CD4-positive, alpha-beta T cell (primary cell): ENCODE measurements at places on chromosomes 5 and 9. TPM values are rescaled to one million over a fixed set of nuclear protein-coding genes. Genes with fewer than 3 reads are reported as not detected.

ORM2 gene
- total RNA-seq: not detected

STKLD1 gene
- total RNA-seq: 0.59 TPM

CDH6 gene
- not detected for total RNA-seq

HARS1 gene
- total RNA-seq: 53.5 TPM

FRMPD1 gene
- not detected for total RNA-seq

GLRA1 gene
- total RNA-seq: not detected

RASGRF2 gene
- total RNA-seq: 21.9 TPM

PLPPR1 gene
- total RNA-seq: not detected

WWC1 gene
- total RNA-seq: 1.0 TPM

SPATA6L gene
- 9.4 TPM for total RNA-seq

MARCOL gene
- total RNA-seq: not detected

- no peak for DNase-seq
These were observed 75.1 kb downstream of the ALDH7A1 start for GRCh38 chr5:126519637-126520592.

GRCh38 chr5:164844348-164844747 lies 1338.9 kb downstream of the MAT2B start:
- DNase-seq: no peak

DNA sequence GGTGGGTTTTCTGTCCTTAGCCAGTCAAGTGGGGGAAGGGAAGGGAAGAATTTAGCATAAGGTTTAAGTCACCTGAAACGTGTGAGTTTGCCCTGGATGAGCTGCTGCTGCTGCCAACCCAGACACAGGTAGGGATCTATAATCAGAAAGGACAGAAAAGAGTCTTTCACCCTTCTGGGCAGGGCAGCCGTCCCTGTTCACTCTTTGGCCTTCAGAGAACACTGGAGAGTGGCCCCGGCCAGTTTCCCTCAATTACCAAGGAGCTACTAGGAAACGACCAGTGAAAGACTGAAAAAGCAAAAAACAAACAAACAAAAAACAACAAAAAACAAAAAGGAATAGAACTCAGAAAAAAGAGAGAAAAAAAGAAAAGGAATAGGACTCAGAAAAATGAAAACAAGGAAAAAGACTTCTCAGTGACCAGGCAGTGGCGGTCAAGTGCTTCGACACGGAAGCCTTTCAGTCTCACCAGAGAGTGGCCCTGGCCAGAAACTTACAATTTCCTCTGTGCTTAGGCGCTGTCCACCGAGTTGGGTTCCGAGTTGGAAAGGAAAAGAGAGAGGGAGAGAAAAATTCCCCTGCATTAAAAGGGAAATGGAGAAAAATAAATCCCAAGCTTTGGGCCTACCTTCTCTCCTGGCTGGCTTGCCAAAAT lies 2.5 kb upstream of the GM2A start:
- DNase-seq: no peak

DNA sequence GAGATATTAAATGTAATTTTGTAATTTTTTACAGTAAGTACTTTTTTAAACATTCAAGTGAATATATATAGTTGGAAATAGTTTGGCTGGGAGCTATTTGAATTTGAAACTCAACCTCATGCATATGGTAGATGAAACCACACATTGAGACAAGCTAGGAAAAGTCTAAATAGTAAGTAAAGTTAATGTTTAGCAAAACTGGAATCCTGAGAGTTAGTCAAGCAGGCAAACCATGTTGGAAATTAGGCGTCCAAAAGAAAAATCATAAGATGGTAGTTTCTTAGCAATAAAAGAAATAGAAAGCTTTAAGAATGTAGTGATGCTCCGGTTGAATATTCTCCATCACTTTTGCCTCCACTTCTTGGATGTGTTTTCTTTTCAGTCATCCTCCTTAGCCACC lies 657.1 kb upstream of the CDH10 start:
- no peak for DNase-seq

DNA sequence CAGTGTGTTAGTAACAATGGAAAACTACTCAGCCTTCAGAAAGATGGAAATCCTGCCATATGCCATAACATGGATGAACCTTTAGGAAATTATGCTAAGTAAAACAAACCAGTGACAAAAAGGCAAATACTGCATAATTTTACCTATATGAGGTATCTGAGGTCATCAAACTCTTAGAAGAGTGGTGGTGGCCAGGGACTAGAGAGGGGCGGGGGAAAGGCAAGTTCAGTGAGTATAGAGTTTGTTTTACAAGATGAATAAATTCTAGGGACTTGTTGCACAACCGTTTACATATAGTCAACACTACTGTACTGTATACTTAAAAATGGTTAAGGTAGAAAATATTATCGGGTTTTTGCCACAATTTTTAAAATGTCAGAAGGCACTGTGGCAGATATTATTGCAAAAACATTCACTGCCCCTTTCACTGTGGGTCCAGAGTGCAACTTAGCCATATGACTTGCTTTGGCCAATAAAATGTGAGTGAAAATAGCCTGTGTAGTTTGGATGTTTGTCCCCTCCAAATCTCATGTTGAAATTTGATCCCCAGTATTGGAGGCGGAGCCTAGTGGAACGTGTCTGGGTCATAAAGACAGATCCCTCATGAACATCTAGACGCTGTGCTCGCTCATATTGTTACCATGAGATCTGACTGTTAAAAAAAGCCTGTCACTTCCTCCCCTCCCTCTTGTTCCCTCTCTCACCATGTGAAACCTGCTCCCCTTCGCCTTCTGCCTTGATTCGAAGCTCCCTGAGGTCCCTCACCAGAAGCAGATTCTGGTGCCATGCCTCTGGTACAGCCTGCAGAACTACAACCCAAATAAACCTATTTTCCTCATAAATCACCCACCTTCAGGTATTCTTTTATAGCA lies 9.5 kb downstream of the ZNF367 start:
- DNase-seq: no peak

DNA sequence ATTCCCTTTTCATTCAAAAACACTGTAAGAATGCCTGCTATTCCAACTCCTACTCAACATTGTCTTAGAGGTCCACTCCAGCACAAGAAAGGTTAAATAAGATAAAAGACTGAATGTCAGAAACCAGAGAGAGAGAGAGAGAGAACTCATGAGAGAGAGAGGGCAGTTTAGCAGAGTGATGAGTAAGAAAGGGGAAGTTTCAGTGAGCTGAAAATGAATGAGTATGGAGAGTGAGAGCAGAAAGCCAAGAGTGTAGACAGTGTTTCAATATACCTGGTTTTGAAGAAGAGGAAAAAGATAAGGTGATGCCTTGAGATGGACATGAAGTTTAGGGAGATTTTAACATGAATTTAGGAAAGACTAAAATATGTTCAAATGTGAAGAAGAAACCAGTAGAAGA lies 528.0 kb upstream of the SEMA6A start:
- DNase-seq: no peak

- no peak for DNase-seq
These were observed 174.7 kb downstream of the GAS1 start for GRCh38 chr9:86772635-86772993.

GRCh38 chr9:69627281-69627680 lies 44.9 kb downstream of the APBA1 start:
- DNase-seq: no peak

GRCh38 chr5:93100428-93100827 lies 480.6 kb downstream of the NR2F1-AS1 start:
- DNase-seq: no peak

DNA sequence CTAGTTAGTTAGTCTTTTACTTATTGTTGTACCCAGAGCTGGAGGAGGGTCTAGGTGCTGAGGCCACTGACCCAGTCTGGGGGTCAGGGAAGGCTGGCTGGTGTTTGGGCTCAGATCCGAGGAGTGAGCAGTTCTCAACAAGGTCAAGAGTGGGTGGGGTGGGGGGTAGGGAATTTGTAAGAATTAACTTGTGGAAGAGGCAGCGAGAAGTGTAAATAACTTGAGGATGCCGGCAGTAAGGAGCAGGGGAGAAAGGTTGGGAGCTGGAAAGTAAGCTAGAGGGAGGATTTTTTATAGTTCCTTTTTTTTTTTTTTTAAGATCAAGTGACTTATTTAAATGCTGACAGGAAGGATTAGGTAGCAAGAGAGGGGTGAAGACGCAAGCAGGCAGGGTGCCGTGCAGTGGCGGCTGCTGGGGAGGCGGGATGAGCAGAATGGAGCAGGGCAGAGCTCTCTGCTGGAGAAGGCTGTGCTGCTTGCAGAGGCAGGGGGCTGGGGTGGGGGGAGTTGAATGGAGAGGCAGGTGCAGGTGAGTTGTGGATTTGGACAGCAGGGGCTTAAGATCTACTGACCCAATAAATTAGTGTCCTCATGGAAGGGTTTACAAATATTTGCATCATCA lies 35.3 kb upstream of the SMIM32 start:
- no peak for DNase-seq

- no peak for DNase-seq
These were observed 18.7 kb upstream of the SEMA6A start for GRCh38 chr5:116593340-116593739.

GRCh38 chr5:31935496-31936369 lies 238.4 kb downstream of the GOLPH3 start:
- DNase-seq: no peak

GRCh38 chr9:98532574-98532973 lies 176.2 kb downstream of the GABBR2 start:
- DNase-seq: no peak

DNA sequence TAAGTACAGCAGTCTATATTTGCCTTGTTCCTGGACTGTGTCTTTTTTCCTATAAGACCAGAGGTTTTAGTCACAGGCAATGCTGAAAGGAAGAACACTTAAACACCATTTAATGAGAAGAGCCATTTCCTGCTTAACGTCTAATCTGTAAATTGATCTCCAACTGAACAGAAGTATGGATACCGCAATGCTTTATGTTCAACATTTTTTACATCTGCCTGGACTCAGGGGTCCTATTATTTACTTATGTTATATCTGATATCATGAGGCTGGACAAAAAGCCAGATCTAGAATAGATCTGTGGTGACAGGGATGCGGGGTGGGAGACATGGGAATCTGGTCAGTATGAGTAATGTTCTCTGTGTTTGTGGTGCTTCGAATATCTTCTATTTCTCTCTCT lies 334.6 kb upstream of the MPDZ start:
- no peak for DNase-seq

DNA sequence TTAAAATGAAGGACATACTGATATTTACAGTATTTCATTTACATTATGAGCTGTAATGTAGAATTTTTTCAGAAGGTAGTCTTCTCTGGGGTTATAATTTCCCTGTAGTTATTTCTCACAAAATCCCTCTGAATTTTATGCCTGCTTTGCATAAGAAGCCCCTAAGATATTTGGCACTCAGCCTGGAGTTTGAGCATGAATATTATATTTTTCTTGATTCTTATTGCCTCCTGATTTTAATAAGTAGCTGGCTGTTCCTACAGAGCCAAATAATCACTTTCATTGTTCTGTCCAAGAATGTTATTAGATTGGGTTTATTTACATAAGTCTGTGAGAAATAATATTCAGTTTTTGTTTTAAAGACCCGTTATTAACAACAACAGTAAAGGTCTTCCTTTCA lies 195.0 kb downstream of the FER start:
- no peak for DNase-seq

DNA sequence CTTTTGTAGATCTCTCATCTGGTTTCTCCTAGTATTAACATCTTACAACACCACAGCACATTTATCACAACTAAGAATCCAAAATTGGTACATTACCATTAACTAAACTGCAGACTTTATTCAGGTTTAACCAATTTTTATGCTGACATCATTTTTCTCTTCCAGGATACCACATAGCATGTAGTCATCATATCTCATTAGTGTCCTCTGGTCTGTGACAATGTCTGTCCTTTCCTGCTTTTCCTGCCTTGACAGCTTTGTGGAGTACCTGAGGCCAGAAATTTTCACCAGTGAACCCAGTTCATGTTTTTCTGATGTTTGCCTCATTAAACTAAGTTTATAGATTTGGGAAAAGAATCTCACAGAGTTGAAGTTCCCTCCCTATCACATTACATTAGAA lies 294.7 kb upstream of the TNC start:
- DNase-seq: no peak

- DNase-seq: no peak
These were observed 131.0 kb upstream of the ITGA1 start for GRCh38 chr5:52656569-52657246.

- no peak for DNase-seq
These were observed 27.9 kb upstream of the ALDH1A1 start for GRCh38 chr9:72980600-72981265.

DNA sequence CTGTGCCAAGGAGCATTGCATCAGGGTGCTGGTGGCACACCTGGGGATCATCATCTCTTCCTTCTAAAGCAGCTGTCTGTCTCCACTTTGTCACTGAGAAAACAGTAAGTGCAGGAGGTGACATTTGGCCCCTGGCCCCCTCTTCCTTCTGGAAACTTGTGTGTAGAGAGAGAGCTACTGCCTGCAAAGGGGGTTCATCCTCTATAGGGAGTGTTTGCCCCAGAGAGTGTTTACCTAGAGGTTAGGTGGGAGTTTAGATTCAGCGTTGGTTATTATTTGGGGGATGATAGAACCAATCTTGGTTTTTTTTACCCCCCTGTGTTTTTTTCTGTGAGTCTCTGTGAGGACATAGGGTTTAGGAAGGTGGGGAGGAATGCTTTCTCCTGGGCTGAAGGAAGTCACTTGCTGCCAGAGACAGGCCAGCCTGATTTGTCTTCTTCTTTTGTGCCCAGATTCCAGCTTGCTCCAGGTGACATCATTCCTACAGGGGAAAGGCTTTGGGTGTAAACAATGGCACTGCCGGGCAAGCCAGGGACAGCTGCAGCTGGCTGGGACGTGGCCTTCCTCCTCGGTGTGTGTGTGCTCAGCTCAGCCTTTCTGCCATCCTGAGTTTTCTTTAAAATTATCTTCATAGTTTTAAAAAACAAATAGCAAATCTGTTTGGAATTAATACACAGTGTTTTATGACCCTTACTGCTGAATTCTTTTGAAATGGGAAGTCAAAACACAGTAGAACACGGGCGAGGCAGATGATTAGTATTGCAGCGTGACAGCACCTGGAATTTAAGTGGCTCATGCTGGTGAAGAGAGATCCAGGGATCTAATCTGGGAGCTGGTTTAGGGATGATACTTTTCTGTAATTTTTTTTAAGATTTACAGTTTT lies 24.5 kb downstream of the PRRC2B start:
- no peak for DNase-seq

DNA sequence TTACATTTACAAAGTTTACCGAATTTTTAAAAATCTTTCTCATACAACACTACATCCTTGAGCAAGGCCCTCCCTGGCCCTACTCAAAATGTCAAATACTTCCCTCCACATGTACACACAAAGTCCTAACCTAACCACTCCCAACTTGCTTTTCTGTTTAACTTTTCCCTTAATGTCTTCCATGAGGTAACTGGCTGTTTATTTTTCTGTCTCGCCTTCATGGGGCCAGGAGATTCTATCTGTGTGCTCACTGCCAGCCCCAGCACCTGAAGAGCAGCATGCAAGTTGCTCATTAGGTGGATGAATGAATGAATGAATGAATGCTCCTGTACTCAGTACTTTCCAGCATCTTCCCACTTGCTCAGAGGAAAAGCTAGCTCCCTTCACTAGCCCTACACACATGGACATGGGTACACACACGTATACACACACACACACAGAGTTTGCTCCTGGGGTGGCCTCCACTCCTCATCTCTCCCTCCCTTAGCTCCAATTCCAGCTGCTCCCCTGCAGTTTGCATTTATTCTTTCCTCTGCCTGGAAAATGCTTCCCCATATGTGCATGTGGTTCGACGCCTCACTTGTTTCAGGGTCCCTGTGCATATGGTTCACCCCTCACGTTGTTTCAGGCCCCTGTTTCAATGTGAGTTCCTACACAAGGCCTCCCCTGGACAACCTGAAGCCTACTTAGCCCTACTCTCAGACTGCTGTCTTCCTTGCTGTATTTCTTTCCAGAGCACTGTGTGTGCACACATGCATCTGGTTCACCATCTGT lies 165.2 kb downstream of the ROR2 start:
- no peak for DNase-seq

GRCh38 chr5:67879620-67880510 lies 335.7 kb upstream of the PIK3R1 start:
- DNase-seq: no peak
